GM04503 (cell line): ENCODE measurements at places on chromosomes 2 and 18.
A peak's percentile ranks its signal among the peaks of the same experiment; 100 is the strongest.

GRCh38 chr2:55707751-55708150 lies 14.1 kb upstream of the PNPT1 start:
- no peak for DNase-seq

- DNase-seq, result no peak
Measured at GRCh38 chr18:79248495-79249060, 147.2 kb upstream of the NFATC1 start.

DNA sequence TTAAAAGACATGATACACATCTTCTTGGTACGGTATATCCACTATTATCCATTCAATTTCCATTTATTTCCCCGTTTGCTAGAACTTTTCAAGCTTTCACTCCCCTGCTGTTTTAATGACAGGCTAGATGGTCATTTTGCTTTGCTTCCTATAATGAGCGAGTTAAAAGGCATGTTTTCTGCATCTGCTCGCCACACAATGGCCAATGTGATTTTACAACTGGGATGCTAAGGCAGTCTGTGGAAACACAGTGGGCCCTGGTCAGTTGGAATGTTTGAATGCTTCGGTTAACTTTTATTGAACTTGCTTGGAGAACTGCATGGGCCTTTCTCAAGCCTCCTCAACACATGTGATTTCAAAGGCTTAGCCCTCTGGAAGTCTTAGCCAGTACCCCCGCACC lies 48.4 kb upstream of the TNP1 start:
- DNase-seq, result no peak

- no peak for DNase-seq
Measured at GRCh38 chr2:6370753-6371551, 494.8 kb downstream of the CMPK2 start.

- no peak for DNase-seq
Measured at GRCh38 chr2:168183308-168183997, 63.9 kb downstream of the STK39 start.

DNA sequence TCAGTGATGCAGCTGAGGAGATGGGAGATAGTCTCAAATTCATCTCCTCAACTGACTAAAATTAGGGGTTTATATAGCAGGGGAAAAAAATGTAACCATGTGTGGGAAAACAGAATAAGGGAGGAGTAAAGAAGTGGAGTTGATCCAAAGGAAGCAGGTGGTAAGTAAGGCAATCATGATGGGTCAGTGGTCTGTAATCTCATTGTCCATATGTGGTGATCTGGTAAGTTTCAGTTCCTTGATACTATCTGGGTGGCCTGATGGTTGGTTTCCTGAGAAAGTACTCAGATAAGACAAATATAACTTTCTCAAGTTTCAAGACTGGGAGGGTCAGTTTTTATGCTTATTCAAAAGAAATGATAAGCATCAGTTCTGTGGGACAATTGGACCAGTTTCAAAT lies 312.3 kb upstream of the KCNJ3 start:
- DNase-seq, result no peak

DNA sequence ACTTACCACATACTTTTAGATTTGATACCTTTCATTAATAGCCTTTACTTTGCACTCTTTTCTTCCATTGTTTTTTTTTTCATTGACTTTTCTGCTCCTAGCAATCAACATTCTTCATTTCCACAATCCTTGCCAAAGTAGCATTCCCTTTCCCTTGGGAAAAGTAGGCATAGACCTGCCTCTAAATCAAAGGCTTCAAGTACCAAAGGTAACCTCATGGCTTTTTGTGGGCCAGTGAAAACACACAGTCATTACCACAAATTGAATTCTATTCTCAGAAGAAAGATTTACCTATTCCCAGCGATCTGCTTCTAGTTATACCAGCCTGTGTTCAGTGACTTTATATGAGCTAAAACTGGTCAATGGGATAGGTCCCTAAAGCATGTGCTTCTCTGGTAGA lies 109.2 kb downstream of the SOCS6 start:
- DNase-seq, result no peak

DNA sequence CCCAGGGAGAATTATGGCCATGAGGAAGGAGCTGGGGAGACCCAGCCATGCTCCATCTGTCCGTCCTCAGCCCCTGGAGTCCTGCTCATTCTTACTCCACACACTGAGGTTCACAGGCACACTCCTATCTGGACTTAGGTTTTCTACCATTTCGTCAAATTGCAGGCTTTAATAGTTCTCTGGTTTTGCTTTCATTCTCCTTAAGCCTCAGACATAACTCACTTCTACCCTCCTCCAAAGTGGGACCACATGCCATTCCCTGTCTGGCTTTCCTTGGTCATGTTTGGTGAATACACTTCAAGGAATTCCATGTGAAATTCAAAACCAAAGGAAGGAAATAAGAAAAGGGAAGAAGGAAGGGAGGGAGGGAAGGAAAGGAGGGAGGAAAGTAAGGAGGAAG lies 115.7 kb downstream of the CMPK2 start:
- DNase-seq, result no peak

DNA sequence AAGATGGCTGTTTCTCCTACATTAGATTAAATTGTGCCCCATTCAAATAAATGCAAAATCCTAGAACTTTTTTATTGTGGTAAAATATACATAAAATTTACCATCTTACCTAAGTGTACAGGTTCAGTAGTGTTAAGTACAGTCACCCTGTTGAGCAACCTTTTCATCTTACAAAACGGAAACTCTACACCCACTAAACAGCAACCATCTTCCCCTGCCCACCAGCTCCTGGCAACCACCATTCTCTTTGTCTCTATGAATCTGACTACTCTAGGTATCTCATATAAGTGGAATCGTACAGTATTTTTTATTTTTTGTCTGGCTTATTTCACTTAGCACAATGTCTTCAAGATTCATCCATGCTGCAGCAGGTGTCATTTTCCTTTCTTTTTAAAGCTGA lies 53.0 kb downstream of the ASXL2 start:
- no peak for DNase-seq

GRCh38 chr2:109254174-109254904 lies 125.3 kb downstream of the SH3RF3 start:
- no peak for DNase-seq

DNA sequence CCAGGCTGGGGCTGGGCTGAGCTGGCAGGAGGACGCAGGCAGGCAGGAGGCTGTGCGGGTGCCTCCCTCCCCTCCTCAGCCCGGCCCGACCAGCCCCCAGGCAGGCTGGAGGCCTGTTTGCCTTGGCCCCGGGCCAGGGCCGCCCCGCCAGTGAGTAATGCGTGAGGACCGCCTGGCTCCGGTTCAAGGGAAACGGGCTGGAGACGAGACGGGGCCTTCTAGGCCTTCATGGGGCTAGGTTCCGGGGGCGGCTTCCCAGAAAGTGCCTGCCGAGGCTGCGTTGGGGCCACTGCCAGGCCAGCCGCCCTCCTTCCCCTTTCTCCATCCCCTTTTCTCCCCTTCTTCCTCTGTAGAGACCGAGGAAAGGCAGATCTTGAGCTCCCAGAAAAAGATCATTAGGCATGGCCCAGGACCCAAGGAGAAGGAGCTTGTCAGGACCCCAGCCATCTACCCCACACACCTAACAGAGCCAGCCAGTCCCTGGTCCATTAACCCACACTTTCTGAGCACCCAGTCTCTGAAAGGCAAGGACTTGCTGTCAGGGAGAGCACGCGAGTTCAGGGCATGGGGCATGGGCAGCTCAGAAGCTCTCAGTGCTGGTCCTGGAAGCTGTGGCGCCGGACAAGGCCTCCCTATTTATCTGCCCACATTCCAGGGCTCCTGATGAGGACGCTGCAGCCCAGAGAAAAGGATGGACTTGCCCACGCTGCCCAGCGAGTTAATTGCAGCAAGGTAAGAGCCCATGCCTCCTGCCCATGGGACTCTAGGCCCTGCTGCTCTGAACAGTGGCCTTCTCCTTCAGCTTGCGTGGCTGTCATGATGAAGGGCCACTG lies 48.5 kb downstream of the SMAD7 start:
- no peak for DNase-seq

- no peak for DNase-seq
Measured at GRCh38 chr2:147500229-147500628, 344.6 kb upstream of the ACVR2A start.

- peak; percentile 12 for DNase-seq
Measured at GRCh38 chr18:6997808-6998207, 119.8 kb downstream of the LAMA1 start.

DNA sequence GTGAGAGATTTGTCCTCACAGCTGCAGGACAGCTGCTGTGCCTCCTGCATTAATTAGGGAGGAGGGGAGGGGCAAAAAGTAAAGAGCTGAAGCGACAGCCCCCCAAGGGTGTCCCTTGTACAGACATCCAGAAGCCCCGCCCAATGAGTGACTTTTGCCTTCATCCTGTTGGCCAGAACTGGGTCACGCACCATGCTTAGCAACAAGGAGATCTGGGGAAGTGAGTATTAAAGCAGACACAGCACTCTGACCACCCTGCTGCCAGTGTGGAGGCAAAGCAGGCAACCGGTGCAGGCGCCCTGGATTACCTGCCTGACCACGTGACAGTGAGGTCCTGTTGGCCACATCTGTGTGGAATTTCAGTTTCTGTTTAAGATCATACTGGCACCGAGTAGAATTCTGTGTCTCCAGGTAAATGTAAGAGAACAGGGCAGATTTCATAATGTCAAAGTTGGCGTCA lies 21.5 kb upstream of the BIN1 start:
- no peak for DNase-seq
